ENCODE measurements at places on chromosomes 6 and 20.

DNA sequence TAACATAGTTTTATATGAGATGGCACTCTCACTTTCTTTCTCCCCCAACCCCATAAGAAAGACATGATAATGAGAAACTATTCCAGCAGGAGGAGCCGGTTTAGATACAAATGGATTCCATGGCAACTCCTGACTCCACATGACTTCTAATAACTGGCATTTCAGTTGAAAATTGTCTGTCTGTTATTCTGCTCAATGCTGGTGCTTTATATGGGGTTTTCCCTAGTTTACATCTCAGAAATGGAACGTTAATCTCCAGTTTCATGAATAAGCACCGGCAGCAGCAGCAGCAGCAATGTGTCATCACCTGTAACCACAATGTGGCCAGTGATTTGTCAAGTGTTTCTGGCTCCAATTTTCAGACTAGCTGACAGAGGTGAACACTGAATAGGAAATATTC is 8.0 kb upstream of the SIM1 start:
- peak; percentile 57 for DNase-seq

DNA sequence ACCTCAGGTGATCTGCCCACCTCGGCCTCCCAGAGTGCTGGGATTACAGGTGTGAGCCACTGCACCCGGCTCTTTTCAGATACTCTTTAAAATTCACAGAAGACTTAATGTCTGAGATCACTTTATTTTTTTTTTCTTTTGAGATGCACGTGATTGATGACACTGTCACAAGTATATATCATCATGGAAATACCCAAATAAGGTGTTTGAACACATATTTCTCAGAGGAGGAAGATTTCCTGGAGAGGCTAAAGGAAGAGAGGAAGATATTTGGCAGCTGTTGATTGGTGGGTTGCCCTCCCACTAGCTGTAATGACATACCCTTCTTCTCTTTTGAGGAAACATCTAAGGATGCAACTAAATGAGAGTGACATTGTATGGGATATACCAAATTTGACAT is 225.9 kb upstream of the CITED2 start:
- no peak for DNase-seq

- no peak for DNase-seq
Measured at GRCh38 chr6:26401389-26401986, 587 bp upstream of the BTN3A1 start.

- peak; percentile 26 for DNase-seq
Measured at GRCh38 chr6:48628316-48628715, 517.3 kb upstream of the PTCHD4 start.

- no peak for DNase-seq
Measured at GRCh38 chr20:33947709-33948295, 45.9 kb upstream of the RALY start.

GRCh38 chr20:36408219-36408618 is 102.1 kb downstream of the DLGAP4 start:
- peak; percentile 56 for DNase-seq

DNA sequence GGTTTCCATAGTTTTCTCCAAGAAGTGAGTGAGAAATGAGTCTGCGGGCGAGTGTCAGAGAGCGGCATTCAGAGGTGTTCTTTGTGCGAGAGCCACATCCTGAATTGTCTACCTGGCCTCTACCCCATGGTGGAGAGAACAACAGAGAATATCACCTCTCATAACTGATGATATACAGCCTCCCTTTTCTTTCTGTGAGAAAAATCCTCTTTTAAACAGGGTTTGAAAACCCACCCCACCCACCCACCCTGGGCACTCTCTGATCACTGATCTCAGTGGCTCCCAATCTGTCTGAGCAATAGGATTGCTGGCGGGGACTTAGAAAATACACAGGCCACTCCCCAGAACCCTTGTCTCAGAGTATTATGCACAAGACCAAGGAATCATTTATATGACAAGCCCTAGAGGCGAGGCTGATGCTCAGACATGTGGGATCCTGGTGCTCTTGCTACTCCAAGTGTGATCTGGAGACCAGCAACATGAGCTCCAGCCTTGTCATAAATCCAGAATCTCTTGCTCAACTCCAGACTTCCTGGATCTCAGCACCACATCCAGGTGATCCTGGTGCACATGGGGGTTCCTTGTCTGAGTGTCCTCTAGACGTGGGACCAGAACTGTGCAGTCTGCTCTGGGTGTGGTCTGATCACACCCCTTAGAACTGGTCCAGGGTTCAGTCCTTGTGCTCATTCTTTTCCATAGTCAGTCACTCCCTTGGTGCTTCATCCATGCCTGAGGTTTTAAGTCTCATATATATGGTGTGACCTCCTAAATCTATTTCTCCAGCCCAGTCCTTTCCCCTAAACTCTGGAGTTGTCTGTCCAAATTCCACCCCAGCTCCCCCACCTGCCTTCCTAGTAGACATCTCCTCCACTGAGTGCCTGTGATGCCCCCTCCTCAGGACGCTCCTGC is 5.3 kb downstream of the HLA-B start:
- DNase-seq = no peak

DNA sequence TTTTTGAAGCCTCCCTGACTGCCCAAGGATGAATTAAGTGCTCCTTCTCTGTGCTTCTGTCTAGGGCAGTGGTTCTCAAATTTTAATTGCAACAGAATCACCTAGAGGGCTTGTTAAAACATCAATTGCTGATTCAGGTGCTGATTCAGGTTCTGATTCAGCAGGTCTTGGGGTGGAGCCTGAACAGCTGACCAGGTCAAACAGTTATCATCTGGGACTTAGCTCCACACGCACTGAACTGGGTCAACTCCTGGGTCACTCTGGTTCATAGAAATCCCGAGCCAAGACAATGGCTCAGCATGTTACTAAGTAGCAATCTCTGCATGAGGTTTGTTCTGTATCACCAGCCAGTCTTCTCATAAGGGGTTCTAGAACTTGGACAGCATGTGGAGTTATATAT is 192.3 kb downstream of the GJA1 start:
- DNase-seq = no peak

- DNase-seq = no peak
Measured at GRCh38 chr6:110180228-110181008, at the start of gene CDC40. CDC40 (plus strand) TSS chr6:110180427; CDS start chr6:110180445, 18 bp downstream.

DNA sequence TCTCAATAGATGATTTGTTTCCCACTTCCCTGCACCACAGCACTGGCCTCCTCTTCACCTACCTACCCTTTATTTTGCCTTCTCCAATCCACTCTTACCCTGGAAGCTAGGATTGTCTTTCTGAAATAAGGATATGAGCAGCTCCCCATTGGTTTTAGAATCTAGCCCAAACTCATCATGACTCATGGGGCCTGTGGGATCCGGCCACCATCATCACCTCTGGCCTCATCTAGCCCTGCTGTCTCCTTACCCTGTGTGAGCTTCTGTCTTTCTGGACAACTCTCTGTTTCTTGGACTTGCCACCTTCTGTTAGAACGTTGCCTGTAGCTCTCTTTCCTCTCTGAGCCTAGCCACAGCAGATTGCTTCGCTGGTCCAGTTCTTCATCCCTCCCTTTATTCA is 277.1 kb downstream of the PAX1 start:
- DNase-seq = no peak

GRCh38 chr6:86913795-86914194 is 23.5 kb upstream of the HTR1E start:
- DNase-seq = no peak

- no peak for DNase-seq
Measured at GRCh38 chr6:140320081-140321080, 945.9 kb upstream of the CITED2 start.

- no peak for DNase-seq
Measured at GRCh38 chr20:32518593-32519380, 66.3 kb downstream of the NOL4L start.

- DNase-seq = no peak
Measured at GRCh38 chr6:77815531-77815930, 162.7 kb downstream of the MEI4 start.

- DNase-seq = peak; percentile 30
Measured at GRCh38 chr6:87297119-87297518, 25.3 kb upstream of the SMIM8 start.

DNA sequence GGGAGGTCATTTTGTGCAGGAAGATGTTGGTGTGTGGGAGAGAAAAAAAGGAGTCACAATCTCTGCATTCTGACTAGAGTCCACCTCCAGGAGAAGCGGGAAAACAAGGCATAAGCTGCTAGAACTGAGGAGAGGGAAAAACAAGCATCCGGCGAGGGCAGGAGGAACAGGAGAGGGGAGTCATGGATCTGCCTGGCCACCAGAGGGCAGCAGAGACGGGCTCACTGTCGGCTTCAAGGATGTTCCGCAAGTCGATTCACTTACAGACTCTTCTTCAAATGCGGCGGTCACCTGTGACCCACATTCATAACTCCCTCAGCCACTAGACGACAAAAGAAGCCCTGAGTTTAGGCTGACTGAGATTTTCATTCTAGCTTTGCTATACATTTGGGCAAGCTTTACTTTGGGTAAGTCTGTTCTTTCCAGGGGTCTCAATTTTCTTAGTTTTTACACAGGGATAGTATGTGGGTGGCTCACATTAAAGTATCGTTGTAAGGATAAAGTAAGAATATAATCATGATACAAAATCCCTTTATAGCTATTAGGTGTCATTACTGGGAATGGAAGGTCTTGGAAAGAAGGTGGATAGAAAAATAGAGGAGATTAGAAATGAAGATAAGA is 6.6 kb upstream of the BTNL2 start:
- DNase-seq = peak; percentile 62

DNA sequence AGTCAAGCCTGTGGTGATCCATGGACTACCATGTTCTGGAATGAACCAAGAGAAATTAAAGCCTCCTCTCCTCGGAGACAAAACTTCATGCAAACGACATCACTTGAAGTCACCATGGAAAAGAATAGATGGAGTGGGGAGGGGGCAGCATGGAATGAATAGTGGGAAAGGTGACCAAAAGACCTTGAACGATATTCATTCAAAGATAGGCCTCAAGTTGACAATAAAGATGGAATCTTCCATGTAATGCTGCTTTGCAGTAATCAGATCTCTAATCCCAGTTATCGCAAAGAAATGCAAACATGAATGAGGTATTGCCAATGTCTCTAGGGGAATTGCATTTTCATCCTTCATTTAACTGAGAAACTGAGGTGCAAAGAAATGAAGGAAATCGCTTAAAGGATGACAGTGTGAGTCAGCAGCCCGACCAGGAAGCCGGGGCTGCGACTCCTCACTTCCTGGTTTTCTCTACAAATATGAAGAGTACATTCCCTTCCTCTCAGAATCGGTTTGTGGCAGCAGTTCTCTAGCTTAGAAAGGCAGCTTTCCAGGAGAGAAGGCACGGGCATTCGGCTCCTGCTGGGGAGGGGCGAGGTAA is 65.6 kb upstream of the RREB1 start:
- DNase-seq = peak; percentile 29

GRCh38 chr6:52610745-52611355 is 34.0 kb upstream of the TRAM2 start:
- peak; percentile 80 for DNase-seq

GRCh38 chr6:123764722-123765121 is 38.9 kb upstream of the NKAIN2 start:
- DNase-seq = no peak

GRCh38 chr6:149433881-149434280 is 33.8 kb downstream of the SUMO4 start:
- DNase-seq = no peak

- no peak for DNase-seq
Measured at GRCh38 chr6:106618324-106618723, 11.0 kb downstream of the RTN4IP1 start.

GRCh38 chr6:166728884-166729530 is 102.0 kb upstream of the RPS6KA2 start:
- no peak for DNase-seq

- peak; percentile 71 for DNase-seq
Measured at GRCh38 chr20:58078741-58079522, 149.5 kb downstream of the ANKRD60 start.

DNA sequence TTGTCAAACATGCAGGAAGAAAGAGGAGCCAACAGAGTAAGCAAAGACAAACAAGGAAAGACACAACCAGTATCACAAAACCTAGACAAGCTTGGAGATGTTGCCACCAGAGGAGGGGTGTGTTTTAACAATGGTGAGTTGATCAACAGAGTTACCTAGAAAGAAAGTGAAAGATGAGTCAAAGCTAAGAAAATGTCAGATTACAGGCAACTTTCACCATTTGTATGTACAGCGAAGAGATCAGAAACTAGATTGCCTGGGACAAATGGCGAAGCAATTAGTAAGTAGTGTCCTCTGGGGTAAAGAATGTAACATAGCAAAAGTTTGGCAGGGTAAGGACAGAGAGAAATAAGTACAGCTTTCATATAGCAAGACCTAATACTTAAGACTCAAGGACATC is 51.6 kb upstream of the POU3F2 start:
- no peak for DNase-seq

DNA sequence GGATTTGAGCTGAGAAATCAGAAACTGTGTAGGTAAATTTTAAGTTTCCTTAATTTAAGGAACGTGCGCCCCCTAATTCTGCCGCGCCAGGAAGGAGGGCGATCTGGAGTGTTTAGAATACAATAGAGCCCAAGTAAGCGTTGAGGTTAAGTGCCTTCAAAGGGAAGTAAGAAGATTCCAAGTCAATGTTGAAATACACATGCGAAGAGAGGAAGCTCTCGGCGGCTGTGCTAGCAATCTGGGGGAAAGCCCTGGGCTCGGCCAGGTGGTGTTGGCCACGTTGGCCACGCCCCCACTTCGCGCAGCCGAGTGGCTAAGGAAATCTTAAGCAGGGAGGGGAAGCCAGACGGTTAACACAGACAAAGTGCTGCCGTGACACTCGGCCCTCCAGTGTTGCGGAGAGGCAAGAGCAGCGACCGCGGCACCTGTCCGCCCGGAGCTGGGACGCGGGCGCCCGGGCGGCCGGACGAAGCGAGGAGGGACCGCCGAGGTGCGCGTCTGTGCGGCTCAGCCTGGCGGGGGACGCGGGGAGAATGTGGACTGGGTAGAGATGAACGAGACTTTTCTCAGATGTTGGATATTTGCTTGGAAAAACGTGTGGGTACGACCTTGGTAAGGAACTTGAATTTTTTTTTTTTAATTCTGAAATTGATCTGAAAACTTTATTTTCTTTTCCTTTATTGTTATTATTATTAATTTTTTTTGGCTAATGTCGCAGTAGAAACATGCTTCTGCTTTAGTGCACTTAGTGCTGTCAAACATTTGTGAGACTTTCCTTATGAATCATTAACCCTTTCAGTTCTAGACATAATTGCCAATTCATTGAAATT is at the start of gene PRDM1:
PRDM1 (plus strand) TSS at position 353 of the 830 bp plus-strand sequence; CDS start at position 571, 218 bp downstream.
- DNase-seq = peak; percentile 88

All from foreskin fibroblast (primary cell).